ENCODE measurements at places on chromosomes 3 and 15.

- ATAC-seq: peak; percentile 64
Observed at GRCh38 chr15:44633603-44634002, 29.9 kb downstream of the SPG11 start.

- peak; percentile 55 for ATAC-seq
Observed at GRCh38 chr15:85589851-85590250, 204.9 kb downstream of the KLHL25 start.

DNA sequence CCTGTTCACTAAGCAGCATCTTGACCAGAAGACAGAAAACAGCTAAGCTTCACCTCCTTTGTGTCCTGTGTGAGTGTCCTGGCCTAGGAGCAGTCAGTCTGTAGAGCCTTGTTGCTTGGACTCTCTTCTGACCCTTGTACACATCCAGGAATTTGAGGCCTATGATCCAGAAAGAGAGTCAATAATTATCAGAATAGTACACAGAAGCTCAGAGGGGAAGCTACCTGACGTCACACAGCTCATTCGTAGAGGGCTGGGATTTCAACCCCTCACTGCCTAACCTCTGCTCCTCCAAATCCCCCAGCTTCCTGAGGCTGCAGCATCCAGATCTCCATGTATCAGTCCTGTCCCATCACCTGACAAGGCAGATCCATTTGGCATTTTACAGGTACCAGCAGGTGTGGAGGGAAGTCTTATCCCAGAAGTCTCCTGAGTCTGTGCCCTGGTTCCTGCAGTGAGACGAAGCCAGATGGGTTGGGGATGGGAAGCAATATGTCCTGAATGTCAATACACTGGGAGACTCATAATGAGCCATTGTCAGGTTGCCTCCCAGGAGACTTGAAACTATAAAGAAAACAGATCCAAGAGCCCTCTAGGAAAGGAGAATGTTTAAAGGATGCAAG, 203.1 kb downstream of the MINAR1 start:
- ATAC-seq: no peak

GRCh38 chr3:45227946-45228345, 1.9 kb upstream of the TMEM158 start:
- ATAC-seq: no peak

DNA sequence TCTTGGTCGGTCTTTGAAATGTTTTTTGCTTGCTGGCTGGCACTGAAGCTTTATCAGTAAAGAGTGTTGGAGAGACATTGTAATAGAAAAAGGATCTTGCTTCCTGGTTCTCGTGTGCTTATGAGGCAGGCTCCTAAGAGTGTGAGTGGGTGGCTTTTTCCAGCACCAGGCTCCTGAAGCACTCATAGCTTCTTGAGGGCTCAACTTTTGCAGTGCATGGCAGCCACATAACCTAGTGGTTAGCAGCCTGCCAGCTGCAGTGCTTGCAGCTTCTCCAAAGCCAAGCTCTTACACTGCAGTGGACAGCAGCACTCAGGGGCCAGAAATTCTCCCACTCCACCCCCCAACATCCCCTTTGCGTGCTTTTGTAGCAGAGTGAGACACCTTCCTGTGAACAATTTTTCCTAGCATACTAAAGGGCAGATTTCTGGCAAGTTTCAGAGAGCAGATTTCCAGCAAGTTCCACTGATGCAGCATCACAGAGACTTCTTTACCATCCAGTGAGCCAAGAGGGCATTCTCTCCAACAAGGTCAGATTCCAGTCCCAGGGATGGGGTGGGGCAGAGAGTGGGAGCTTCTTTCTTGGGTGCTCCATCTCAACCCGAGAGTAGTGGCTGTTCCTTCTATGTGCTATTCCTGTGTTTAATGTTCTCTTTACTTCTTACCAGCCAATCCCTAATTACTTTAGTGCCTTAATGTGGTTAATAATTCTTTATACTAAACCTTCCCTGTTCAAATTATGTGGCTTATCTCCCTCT, 15.8 kb upstream of the ARHGEF26 start:
- ATAC-seq: no peak

DNA sequence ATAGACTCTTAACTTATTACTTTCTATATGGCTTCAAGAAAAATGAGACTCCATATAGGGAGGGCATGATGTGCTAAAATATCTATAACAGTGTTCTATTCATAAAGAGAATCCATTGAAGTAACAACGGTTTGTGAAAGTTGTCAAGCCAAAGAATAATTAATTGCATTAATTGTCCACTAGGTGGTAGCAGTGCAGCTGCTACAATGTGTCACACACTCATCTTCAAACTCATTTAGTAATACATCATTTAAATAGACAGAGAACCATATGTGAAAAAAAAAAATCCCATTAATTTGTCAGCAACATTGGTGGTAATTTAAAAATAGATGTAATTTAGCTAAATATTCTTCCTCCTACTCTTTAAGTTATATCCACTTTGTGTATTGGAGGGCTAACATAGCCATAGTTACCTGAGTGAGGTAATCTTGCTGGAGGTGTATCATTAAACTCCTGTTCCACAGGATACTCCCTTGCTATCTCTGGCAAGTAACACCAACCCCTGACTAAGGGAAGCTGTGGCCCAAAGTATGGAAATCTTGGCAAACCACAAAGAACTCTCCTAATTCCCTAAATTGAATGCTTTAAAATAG, 3.7 kb upstream of the CPA3 start:
- no peak for ATAC-seq

- peak; percentile 82 for ATAC-seq
Observed at GRCh38 chr15:41989573-41990242, 17.4 kb upstream of the EHD4 start.

GRCh38 chr3:150663461-150663860, 40.3 kb downstream of the ERICH6 start:
- no peak for ATAC-seq
